ENCODE measurements at places on chromosomes 4 and X.

DNA sequence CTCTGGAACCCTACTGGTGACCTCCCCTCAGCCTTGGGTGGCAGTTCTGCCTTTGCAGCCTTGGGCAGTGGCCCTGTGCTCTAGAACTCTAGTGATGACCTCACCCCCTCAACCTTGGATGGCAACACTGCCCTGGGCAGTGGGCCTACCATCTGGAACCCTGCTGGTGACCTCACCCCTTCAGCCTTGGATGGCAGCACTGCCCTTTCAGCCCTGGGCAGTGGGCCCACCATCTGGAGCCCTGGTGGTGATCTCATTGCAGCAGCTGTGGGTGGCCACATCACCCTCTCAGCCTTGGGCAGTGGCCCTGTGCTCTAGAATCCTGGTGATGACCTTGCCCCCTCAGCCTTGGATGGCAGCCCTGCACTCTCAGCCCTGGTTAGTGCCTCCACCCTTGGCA, 129.3 kb downstream of the RBMX2 start:
- no peak for DNase-seq

- DNase-seq, result peak; percentile 61
Observed at GRCh38 chrX:71098302-71098701, 2.7 kb downstream of the FOXO4 start.

DNA sequence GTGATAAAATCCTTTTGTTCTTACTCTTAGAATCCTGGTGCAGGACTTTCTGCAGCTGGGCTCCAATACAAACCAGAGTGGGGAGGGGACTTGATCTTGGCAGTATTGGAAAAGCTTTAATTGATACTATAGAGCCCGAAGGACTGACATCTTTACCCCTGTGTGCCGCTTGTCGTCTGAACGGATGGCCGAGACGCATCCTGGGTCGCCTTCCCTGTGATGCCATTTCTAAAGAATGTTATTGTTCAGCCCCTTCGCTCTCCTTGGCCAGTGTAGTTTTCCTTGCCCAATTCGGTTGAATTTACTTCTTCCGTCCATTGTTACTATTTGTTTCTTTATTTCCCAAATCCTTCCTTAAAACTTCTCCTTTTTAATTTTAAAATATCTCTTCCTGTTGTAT, 80.9 kb downstream of the CLDN34 start:
- DNase-seq, result no peak

GRCh38 chrX:112818114-112819007, 22.3 kb downstream of the AMOT start:
- DNase-seq, result no peak

DNA sequence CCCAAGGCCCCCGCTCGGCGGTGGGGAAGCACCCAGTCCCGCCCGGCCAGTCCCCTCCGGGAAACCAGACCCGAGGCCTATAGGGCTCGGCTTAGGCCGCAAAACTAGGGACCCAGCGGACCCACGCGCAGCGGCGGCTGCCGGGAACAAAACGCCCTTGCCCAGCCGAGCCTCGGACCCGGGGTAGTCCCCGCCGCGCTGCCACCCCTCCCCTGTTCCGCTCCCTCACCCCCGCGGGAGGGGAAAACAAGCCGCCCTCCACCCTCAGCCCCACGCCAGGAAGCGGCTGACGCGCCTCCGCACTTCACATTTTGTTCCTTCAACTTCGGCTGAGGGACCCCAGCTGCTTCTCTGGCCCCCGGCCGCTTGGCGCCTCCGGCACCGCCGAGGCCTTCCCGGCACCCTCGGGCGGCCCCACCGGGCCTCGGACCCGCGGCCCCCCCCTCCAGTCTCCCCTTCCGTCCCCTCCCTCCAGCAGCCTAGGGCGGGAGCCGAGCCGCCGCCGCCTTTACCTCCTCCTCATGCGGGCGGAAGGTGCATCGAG, 694 bp downstream of the PDS5A start:
- peak; percentile 25 for DNase-seq

GRCh38 chrX:100070334-100070849, 339.7 kb downstream of the PCDH19 start:
- DNase-seq, result no peak

GRCh38 chr4:32840461-32841189, 2120.5 kb downstream of the PCDH7 start:
- DNase-seq, result no peak

GRCh38 chr4:185394568-185395237, 1.0 kb downstream of the LRP2BP start:
- DNase-seq, result no peak

Data from CD14-positive monocyte (primary cell).